Fibroblast of the aortic adventitia (primary cell): ENCODE measurements at places on chromosomes 4 and X. TPM values are rescaled to one million over a fixed set of nuclear protein-coding genes. Genes with fewer than 3 reads are reported as not detected.

Gene DUX4
- total RNA-seq = not detected in 2 replicates

Gene SOWAHD
- total RNA-seq = not detected in 2 replicates

Gene DCAF12L2
- not detected in 2 replicates for total RNA-seq

Gene TRIM2
- 34.6 and 78.5 TPM in 2 replicates for total RNA-seq

Gene MAGEA2B
- total RNA-seq = not detected in 2 replicates

Gene NLGN3
- total RNA-seq = 1.5 and 4.2 TPM in 2 replicates

Gene DTHD1
- total RNA-seq = not detected in 2 replicates

Gene MAGEA10
- not detected in 2 replicates for total RNA-seq

Gene RAI2
- 0.33 and 4.0 TPM in 2 replicates for total RNA-seq

Gene DNAAF6
- not detected in 2 replicates for total RNA-seq

Gene TMPRSS11F
- not detected in 2 replicates for total RNA-seq
